ENCODE measurements at places on chromosomes 3 and 15.

DNA sequence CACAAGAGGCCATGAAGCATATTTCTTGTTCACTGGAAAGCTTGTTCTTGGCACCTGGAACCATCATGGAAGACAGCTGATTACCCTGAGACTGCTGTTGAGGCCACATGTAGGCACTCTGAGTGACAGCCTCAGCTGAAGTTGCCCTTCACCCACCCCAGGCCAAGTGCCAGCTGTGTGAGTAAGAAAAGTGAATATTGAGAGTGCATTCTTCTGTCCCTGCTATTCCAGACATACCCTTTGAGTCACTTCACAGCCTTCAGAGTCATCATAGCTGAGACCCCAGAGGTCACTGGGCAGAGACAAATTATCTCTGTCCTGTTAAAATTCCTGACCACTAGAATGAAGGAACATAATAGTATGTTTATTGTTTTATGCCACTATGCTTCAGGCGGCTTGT is 79.6 kb downstream of the NFKBIZ start:
- no peak for DNase-seq

- no peak for DNase-seq
Observed at GRCh38 chr3:86388820-86389219, 602.1 kb downstream of the VGLL3 start.

- DNase-seq: peak; percentile 25
Observed at GRCh38 chr3:13041113-13041776, 32.0 kb downstream of the IQSEC1 start.

- DNase-seq: peak; percentile 59
Observed at GRCh38 chr3:55629432-55629831, 142.3 kb upstream of the WNT5A start.

- DNase-seq: peak; percentile 5
Observed at GRCh38 chr3:48411041-48411588, 18.8 kb downstream of the PLXNB1 start.

DNA sequence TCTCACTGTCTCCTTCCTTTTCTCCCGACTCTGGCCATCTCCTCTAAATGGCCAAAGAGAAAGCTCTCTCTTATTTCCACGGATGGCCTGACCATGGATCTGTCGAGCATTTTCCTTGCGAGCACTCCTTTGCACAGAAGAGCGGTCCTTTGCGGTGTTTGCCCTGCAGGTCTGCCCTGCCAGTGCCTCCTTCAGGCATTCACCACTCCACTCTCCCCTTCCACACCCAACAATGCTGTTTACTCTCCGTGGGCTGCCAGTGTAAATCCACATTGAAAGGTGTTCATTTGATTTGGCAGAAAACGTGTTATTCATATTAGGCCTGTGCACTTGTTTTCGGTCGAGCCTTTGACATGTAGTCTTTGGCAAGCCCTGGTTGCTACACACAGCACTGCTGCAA is 49.6 kb downstream of the CACNA2D3 start:
- no peak for DNase-seq

DNA sequence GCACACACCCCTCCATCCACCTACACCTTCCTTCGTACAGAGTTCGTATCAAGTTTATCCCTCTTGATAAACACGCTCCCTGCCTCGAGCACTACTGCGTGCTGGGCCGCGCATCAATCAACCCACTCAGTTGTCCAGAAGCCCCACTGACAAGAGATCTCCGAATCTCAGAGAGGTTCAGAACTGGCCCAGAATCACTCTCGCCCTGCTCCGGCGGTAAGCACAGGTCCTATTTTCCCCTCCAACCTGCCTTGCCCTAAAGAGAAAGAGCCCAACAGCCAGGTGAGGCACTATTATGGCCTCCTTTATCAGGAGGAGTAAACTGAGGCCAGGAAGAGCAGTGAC is 494 bp upstream of the NISCH start:
- no peak for DNase-seq

- no peak for DNase-seq
Observed at GRCh38 chr3:73601011-73601410, 23.7 kb downstream of the PDZRN3 start.

DNA sequence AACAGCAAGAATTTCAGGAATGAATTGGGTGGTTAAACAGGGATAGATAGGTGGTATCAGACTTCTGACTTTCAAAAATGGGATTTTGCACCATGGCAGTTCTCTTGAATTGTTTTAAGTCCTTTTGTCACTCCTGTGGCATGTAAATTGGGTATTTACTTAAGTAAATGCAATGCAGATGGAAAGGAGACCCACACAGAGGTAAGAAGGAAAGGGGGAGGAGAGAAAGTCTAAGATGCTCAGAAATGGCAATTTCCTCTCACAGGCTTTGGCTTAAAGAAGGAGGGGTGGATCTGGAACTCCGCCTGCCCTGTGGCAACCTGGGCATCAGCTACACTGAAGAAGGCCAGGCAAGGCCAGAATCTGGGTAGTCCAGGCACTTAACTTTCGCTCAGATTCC is 197.1 kb upstream of the UBE2E1 start:
- no peak for DNase-seq

DNA sequence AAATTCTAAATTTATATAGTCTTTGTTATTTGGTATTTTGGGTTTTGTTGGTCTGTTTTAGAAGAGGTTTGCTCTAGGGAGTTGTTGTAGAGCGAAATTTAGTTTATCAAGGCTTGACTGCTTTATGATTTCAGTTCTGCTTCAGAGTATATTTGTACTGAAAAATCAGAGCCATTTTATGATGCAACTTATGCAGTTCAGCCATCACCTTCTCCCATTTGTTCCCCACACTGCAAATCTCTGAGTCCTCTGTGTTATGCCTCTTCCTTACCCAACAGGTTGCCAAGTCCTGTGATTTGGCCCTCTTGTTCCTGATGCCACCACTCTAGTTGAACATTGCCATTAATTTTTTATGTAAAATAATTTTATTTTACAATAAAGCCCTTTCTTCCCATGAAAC is 140.4 kb downstream of the ZNF609 start:
- DNase-seq: no peak

- DNase-seq: no peak
Observed at GRCh38 chr3:99842826-99843589, 25.3 kb downstream of the CMSS1 start.
